ENCODE measurements at places on chromosomes 12 and 14. TPM values are rescaled to one million over a fixed set of nuclear protein-coding genes. Genes with fewer than 3 reads are reported as not detected.

Gene KRAS
- 38.6 TPM for total RNA-seq

Gene NEUROD4
- total RNA-seq = not detected

Gene KRT73
- not detected for total RNA-seq

Gene TPPP2
- total RNA-seq = not detected

Gene A2M
- 24.3 TPM for total RNA-seq

Gene GPR68
- total RNA-seq = 0.90 TPM

Gene ITGB7
- not detected for total RNA-seq

Gene CLEC4A
- not detected for total RNA-seq

Gene FOXN4
- not detected for total RNA-seq

Gene ARMH4
- total RNA-seq = 1.4 TPM

Gene GZMB
- not detected for total RNA-seq
